Right lobe of liver (tissue), 6 donors: ENCODE measurements at places on chromosomes 11 and 22. TPM values are rescaled to one million over a fixed set of nuclear protein-coding genes. Genes with fewer than 3 reads are reported as not detected.

Gene WNT11
- total RNA-seq = 13.1 TPM

Gene FOLR2
- 3.3 TPM for total RNA-seq

Gene SLC22A25
- 10.2 TPM for total RNA-seq

Gene ASPHD2
- total RNA-seq = not detected

Gene OR10G6
- not detected for total RNA-seq

Gene HBG1
- not detected for total RNA-seq

Gene SSTR3
- not detected for total RNA-seq

Gene PHF21B
- total RNA-seq = not detected

Gene CCDC83
- total RNA-seq = not detected

Gene SPDYC
- total RNA-seq = not detected

Gene OR6T1
- total RNA-seq = not detected

Gene EHF
- total RNA-seq = 1.5 TPM

Gene GLB1L3
- total RNA-seq = not detected

Gene MIAT
- 0.19 TPM for total RNA-seq

Gene ISX
- total RNA-seq = not detected

DNA sequence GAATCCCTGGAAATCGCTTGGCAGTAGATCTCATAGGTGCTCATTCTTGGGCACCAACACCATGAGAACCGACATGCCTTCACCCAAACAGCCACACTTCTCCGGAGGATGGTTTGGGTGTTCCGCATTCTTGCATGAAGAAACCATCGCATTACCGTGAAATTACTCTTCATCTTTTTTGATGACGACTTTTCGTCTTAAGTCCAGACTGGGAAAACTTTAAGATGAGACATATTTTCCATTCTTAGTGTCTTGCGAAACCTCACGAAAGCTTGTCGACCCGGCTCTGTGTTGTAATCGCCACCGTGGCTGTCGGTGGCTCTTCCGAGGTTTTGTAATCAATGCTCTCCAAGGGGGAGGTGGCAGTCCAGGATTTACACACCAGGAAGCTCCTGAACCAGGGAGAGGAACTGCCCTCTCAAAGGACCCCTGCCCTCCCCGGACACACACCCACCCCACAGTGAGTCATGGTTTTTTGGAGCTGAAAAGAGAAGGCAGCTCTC is 1.7 kb downstream of the TOM1 start:
- peak; percentile 80 for DNase-seq

DNA sequence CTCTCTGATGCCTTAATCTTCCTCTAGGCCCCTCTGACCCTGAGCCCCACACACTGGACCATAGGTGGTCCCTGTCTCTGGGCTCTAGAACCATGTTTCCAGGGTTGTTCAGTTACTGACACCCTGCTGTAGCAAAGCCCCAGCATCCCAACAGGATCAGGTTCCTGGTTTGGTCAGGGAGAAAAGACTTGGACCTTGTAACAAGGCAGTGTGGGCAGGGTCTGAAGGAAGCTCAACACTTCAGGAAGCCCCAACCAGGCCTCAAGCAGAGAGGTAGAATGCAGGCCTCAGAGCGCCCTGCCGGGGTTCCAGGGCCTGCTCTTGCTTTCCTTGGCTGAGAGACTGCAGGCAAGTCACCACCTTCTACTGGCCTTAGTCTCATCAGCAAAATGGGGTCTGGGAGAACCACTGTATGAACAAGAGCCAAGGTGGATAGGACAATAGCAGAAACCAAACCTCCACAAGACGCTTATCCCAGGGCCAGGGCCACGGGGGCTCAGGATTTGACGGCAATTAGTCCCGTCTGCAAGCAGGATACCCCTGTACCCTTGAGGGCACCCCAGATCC is 4.8 kb downstream of the ARAP1 start:
- DNase-seq = no peak

GRCh38 chr22:37775785-37776638 is 31.7 kb upstream of the GCAT start:
- DNase-seq = no peak

- DNase-seq = peak; percentile 40
Measured at GRCh38 chr11:8384199-8384821, 120.6 kb upstream of the LMO1 start.

DNA sequence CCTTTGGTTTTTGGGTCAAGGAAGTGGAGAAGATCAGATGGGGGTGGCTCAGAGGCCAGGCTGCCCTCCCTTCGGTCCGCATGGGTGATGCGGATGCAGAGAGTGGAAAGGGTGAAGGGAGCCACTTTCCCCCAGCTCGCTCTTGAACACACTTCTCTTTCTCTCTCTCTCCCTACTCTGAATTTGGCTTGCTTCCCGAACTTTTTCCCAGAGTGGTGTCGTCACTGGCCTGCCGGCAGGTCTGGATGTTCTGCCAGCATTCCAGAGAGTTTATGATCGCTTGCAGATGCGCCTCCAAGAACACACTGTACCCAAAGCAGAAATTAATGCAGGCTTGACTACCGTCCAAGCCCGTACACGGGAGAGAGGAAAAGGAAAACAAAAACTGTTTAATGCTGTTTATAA is 103.2 kb downstream of the ZBTB16 start:
- peak; percentile 84 for DNase-seq

GRCh38 chr11:114082415-114082748 is 22.9 kb downstream of the ZBTB16 start:
- no peak for DNase-seq

- DNase-seq = no peak
Measured at GRCh38 chr11:21814169-21814568, 378.7 kb upstream of the ANO5 start.

DNA sequence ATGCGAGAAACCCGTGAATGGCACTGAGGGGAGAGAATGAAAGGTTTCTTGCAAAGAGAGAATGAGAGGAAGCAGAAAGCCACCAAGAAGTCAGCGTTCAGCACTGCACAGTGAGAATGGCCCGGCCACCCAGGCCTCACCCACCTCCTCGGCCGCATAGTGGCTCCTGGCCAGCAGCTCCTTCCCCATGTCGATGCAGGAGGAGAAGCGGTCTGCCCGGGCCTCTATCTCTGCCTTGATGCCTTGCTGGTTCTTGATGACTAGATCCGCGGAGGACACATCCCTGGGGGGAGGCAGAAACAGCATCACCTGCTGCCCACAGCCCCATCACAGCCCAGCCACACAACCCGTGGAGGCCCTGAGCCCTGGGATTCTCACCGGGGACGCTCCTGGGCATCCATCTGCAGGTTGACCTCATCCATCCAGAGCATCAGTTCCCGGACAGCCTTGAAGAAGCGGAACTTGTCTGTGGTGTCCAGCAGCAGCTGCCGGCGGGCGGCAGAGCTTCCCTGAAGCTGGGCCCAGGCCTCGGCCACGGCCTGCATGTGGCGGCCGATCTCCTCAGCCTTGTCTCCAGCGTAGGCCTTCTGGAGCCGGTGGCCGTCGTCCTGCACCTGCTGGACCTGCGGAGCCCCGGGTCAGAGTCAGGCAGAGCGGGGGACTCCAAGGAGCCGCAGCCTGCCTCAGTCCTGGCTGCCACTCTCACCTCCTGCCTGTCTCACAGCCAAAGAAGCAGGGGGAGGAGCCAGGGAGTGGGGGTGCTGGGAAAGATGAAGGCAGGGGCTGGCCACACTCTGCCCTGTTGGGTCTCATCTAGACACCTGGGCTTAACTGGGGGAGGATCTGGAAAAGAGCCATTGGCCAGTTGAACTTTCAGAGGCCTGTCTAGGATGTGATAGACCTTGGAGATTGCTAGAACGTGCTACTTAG is 12.2 kb upstream of the RBM4B start:
- no peak for DNase-seq

DNA sequence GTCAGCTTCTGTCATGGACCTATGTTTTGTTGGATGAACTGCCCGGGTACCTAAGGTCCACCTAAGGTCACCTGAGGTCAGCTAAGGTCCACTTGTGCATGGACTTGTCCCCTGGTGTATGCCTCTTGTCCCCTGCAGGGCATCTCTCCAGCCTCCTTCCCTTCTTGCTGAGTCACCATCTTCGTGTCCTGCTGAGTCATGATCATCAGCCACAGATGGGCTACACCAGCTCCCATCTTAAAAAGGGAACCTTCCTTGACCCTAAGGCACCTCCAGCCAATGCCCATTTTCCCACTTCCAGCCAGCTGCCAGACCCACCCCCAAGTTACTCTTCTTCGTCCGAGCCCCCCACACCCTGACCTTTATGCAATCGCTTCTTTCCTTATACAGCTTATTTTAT is 544.9 kb downstream of the TBC1D22A start:
- DNase-seq = no peak

DNA sequence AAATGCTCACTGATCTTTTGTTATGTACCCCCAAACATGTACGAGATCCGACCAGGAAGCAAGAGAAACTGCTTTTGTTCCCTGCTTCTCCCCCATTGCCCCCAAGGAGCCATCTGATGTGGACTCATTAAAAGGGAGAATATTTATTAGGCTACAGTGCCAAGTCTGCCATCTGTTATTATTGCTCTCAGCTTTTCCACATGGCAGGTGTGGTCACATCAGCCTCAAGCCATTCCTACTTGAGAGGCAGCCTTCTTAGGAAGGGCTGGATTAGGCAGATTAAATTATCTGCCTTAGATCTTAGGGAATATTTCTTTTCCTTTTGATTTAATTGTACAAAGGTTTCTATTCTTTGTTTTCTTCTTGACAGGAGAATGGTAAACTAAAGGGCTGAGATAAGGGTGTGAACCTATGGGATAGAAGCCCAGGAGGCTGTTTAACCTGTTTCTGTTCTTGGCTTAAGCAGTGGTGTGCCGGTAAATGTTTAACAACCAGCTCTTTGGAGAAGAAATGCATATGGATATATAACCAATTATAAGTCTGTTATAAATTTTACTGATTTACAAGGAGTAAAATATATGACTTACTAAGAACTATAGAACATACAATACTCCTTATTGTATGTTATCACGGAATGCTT is 88.8 kb downstream of the PDHX start:
- no peak for DNase-seq

- no peak for DNase-seq
Measured at GRCh38 chr11:96105944-96106343, 182.0 kb upstream of the MTMR2 start.

GRCh38 chr11:61777234-61778090 is 14.9 kb downstream of the TMEM258 start:
- no peak for DNase-seq

DNA sequence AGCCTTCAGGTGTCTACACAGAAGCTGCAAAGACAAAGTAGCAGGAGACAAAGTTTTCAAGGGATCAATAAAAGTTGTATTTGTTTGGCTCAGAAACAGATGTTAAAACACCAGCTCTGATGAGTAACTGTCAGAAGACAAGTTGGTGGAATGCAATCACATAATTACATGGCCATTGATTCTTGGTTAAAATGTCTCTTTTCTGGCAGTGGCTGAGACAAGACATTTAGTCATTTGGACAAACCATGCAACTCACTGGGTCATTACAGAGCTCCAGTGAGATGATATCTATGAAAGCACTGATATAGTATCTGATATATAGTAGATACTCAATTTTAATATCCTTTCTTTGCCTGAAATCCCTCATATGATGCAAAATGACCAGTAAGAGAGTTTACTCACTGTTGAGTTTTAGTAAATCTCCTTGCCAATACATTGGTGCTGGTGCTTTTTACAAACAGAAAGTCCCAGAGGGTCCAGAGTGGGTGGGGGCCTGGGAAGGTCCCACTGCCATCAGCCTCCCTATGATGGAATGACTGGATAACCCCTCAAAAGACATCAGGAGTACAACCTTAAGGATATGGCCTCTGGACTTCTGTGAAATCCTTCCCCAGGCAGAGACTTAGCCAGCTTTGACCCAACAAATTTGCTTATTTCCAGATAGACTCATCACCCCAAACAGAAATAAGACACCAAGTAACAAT is 95.0 kb downstream of the SLC1A2 start:
- DNase-seq = no peak

GRCh38 chr11:127114035-127114434 is 113.5 kb upstream of the KIRREL3 start:
- DNase-seq = no peak

DNA sequence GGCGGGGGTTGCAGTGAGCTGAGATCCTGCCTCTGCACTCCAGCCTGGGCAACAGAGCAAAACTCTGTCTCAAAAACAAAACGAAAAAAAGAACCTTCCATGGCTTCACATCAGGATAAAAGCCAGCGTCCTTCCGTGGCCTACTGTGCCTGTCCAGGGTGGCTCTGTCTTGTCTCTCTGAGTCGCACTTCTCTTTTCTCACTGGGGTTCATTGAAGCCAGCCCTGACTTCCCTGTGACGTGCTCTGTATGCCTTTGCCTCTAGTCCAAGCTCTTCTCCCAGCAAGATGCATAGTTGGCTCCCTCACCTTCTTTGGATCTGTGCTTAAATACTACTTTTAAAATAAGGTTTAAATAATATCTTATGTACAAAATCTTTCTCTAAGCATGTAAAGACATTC is 11.6 kb downstream of the ATXN10 start:
- no peak for DNase-seq

GRCh38 chr11:71396548-71397123 is 51.6 kb downstream of the DHCR7 start:
- no peak for DNase-seq

- DNase-seq = no peak
Measured at GRCh38 chr11:70353329-70353728, 45.0 kb upstream of the CTTN start.

- peak; percentile 73 for DNase-seq
Measured at GRCh38 chr11:95282291-95282751, 51.3 kb upstream of the SESN3 start.

DNA sequence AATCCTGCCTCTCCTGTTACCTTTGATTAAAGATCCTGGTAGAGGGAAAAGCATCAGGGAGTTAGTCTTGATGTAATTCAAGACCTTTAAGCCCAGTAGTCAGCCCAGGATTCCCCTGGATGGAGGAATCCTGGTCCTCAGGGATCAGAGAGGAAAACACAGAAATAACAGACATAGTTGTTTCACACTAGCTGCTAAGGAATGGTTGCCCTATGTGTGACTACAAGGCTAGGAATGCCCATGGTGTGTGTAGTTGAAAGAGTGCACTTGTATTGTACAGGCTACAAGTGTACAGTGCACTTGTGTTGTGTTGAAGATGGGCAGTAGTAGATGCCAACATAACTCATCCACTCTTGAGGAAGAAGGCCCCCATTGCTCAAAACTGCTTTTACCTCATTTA is 226.8 kb downstream of the AASDHPPT start:
- DNase-seq = no peak

GRCh38 chr11:112795142-112795815 is 165.9 kb upstream of the NCAM1 start:
- no peak for DNase-seq

- DNase-seq = no peak
Measured at GRCh38 chr11:31325160-31325559, 44.4 kb downstream of the DCDC1 start.

- DNase-seq = peak; percentile 10
Measured at GRCh38 chr11:1938343-1939005, 8.7 kb upstream of the MRPL23 start.
